Activated CD8-positive, alpha-beta memory T cell treated with anti-CD3 and anti-CD28 coated beads for 4 hours (primary cell): ENCODE measurements at places on chromosomes 7 and 10.

DNA sequence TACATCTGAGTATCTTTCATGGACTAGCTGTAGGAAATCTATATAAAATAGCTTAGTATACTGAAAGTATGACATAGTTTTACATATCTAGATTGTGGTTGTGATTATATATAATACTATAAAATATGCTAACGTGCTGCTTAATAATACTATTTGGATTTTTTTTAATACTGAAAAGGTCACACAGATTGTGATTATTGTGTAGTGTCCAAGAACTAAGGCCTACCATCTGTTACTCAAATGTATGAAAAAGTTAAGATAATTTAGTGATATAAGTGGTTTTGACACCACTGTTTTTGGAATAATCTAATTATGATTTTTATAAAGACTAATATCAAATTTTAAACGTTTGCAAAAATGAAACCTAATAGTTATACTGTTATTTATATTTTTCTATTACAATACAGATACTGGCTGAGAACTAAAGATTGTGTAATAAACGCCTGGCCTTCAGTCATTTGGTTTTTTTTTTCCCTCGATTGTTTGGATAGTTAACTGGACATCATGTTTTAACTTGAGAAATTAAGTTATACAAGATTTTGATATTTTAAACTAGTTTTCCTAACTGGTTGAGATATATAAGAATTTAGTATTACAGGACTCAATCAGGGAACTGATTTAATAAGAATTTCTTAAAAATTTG is 12.6 kb downstream of the PTEN start:
- DNase-seq = no peak

DNA sequence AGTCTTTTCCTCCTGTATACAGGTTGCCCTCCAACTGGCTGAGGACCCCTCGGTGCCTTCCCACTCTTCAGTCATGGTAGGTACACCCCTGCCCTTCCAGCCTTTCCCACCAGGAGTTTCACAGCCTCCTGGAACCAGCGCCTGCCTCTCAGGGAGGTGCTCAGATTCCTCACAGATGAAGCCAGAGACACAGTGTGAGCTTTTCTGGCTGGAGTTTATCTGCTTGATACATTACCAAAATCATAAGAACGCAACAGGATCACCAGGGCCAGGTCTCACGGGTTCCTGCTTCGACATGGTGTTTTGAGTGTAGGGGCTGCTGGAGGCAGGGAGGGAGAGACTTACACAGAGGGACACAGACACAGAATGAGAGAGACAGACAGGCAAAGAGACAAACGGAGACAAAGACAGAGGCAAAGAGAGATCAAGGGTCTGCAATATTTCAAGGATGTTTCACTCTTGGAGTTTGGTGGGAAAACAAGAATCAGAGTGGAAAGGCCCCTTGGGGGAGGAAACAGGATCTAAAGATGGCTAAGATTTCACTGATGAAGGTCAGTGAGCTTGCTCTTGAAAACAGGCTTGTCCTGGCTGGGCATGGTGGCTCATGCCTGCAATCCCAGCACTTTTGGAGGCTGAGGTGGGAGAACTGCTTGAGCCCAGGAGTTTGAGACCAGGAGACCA is 6.5 kb upstream of the INMT start:
- no peak for DNase-seq

DNA sequence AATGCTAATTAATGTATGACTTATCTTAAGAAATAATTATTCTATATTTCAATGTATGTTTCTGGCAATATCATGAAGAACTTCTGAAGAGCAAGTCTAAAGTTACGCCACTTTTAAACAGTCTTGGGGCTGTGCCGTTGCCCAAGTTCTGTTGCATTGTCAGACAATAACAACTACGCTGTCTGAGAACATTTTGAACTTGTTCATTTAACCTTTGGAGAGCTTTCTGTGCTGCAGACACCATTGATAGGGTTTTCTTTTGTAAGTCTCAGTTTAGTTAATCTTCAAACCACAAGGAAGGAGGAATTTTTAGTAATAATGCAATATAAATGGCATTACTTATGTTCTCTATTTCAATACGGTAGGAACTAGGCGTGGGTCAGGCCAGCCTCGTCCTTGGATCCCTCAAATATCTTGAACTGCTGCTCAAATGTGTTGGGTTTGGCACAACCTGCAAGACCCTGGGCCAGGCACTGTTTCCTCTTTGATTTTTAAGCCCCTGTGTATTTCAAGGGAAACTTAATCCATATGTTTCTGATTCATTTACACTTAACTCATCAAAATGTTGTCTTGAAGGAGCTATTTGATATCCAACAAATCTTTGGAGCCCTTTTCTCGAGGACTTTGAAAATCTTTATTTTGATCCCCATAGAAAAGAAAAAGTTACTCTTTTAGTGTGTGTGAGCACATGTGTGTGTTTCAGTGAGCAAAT is 215.5 kb downstream of the INHBA start:
- DNase-seq = no peak

GRCh38 chr10:102065561-102066398 is 631 bp downstream of the HPS6 start:
- DNase-seq = no peak

DNA sequence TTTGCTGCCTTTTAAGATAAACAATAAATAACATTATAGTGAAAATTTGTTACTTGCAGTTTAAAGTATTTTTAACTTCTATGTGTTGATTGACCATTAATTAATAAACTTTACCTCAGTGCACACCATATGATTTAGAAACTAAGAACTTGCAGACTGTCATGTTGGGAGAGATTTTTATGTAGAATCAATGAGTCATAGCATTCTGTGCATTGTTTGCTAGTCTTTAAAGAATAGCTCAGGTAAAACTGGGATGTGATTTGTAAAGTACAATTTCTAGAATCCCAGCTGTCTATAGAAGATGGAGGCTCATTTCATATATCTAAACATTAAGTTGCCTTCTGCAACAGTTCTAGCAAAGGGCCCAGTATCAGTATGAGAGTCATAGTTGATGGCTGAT is 199.6 kb upstream of the SEMA3A start:
- no peak for DNase-seq

- no peak for DNase-seq
These were observed 37.1 kb upstream of the ATP6V0A4 start for GRCh38 chr7:138835087-138835486.

GRCh38 chr7:123367484-123368122 is 166.8 kb downstream of the IQUB start:
- no peak for DNase-seq

DNA sequence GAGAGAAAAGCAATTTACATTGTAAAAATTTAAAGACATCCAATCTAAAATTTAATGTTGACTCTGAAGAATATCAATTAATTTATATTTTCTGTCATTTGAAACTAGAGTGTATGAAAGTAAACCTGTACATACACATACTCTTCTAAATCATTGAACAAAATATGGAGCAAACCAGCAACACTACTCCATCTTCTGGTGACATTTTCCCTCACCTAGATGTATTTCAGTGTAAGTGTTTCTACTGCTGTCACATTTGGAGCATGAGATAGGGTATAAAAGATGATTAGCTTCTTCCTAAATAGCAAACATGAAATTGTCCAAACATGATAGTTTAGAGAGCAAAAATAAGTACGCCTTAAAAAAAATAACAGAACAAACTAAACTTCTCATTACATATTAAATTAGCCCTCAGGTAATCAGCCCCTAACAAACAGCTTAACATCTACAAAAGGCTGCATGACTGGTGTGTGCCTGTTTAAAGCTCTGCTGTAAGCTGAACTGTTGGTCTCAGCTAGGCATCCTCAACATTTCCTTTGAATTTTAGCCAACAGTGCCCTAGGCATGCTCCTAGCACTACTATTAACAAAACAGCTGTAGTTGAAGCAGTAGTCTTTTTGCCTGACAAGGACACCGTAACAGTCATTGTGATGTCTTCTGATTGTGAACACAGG is 189.8 kb downstream of the CTNNA3 start:
- no peak for DNase-seq

DNA sequence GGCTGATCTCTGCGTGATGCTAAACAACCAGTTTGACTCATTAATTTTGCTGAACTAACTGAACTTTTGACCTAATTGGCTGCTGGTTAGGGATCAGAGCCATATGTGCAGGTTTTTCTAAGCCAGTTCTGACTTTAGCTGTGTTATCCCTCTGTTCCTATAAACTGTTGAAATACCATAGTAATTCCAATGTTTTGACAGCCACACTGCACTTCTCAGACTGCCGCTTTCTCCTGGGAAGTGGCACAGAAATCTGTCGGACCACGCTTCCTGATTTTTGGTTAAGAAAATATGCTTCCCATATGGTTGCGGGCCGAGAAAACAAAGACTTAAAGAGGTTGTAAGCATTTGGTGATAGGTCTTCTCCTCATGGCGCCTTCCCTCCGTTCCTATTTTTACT is 42.3 kb downstream of the TBXAS1 start:
- DNase-seq = no peak

GRCh38 chr10:10138685-10139084 is 879.0 kb upstream of the CELF2 start:
- DNase-seq = no peak

GRCh38 chr10:113524539-113525490 is 28.0 kb upstream of the HABP2 start:
- no peak for DNase-seq

- DNase-seq = no peak
These were observed 323.5 kb downstream of the ADARB2 start for GRCh38 chr10:1413823-1414222.
